GM23248 (cell line): ENCODE measurements at places on chromosomes 12 and 14. TPM values are rescaled to one million over a fixed set of nuclear protein-coding genes. Genes with fewer than 3 reads are reported as not detected.
A peak's percentile ranks its signal among the peaks of the same experiment; 100 is the strongest.

GRCh38 chr12:44381341-44381740, 494.8 kb downstream of the NELL2 start:
- DNase-seq, result no peak

DNA sequence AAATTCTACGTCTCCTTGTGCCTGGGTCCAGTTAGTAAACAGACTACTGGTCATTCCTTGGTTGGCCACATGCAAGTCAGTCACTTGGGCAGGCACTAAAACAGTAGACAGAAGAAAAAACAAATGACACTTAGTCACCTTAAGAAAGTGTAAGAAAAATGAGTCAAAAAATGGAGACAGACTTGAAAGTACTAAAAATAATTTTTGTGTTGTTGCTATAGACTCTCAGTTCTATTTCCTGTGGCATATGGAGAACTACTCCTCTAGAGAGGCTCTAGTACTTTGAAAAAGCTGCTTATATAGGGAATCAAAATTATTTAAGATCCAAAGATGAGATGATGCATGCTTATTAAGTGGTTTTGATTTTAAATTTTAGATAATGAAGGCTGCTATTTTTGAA, 56.0 kb downstream of the PTPRB start:
- DNase-seq, result peak; percentile 14

PCED1B gene
- total RNA-seq, result 2.9 and 3.5 TPM in 2 replicates

BRF1 gene
- total RNA-seq, result 27.0 and 47.8 TPM in 2 replicates

- peak; percentile 73 for DNase-seq
These were observed 70.1 kb downstream of the PHETA1 start for GRCh38 chr12:111298582-111299436.

GRCh38 chr12:9760699-9761418, at the start of gene CD69:
Gene CD69, minus strand, starts transcription at chr12:9760901. Its CDS starts 81 bp downstream, at chr12:9760820.
- no peak for DNase-seq

TAMALIN gene
- total RNA-seq, result 2.2 and 5.9 TPM in 2 replicates

- peak; percentile 29 for DNase-seq
These were observed 60.6 kb upstream of the TMCC3 start for GRCh38 chr12:94710933-94711332.

GRCh38 chr12:15684896-15685658, 104.1 kb downstream of the EPS8 start:
- DNase-seq, result peak; percentile 37

- DNase-seq, result peak; percentile 49
These were observed 64.9 kb upstream of the DICER1 start for GRCh38 chr14:95222151-95222631.

GRCh38 chr12:6834873-6835272, 5.9 kb upstream of the GNB3 start:
- DNase-seq, result peak; percentile 34

- no peak for DNase-seq
These were observed 9.4 kb downstream of the PLD4 start for GRCh38 chr14:104933746-104934733.

DNA sequence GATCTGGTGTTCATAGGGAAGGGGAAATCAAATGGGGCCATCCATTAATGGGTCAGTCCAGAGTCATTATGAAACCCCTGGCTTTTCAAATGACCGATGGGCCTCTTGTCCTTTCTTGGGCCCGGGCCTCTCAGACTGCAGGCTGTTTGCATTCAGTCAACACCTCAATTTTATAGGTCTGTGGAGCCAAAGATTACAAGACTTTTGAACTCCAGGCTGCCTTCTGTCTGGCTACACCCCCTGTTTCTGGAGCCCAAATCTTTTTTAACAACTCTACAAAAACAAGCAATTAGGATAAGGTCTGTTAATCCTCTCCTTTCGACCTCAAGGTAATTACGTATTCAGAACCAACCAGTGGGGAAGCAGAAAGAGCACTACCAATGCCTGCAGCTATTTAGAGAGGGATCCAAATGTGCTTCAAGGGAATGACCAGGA, 35.6 kb downstream of the DUSP6 start:
- DNase-seq, result no peak

GRCh38 chr14:96776791-96777190, 20.4 kb upstream of the VRK1 start:
- no peak for DNase-seq

- no peak for DNase-seq
These were observed 38.8 kb downstream of the RFLNA start for GRCh38 chr12:124333724-124334123.
